ACHN (cell line): ENCODE measurements at places on chromosomes 1 and 21.

DNA sequence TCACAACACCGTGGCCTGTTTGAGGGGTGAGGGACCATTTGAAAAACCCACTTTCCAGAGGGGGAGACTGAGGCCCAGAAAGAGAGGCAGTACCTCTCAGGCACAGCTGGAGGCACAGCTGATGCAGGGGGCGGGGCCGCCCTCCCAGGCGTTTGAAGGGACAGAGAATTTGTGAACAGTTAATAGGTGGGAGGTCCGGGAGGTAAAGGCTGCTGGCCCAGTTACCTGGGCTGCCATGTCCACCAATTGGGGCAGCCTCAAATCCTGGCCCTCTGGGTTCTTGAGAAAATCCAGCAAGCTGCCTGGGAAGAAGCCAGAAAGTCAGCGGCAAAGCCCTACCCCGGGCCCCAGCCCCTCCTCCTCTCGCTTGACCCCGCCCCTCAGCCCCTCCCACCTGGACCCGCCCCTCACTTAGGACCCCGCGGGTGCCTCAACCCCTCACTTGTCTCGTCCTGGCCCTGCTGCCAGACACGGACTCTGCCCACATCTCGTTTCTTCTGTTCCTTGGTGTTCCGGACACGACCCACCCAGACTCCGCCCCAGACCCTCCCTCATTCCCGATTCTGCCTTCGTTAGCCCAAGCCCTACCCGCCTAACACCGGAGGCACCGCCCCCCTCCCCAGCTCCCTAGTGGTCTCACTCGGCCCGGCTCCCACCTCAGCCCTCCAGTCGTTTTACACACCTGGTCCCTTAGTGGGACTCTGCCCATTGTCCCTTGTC is 10.8 kb upstream of the AHDC1 start:
- DNase-seq, result no peak

- no peak for DNase-seq
Observed at GRCh38 chr1:192888574-192888973, 79.7 kb downstream of the RGS2 start.

GRCh38 chr1:202562444-202563060 is 147.7 kb downstream of the SYT2 start:
- no peak for DNase-seq

DNA sequence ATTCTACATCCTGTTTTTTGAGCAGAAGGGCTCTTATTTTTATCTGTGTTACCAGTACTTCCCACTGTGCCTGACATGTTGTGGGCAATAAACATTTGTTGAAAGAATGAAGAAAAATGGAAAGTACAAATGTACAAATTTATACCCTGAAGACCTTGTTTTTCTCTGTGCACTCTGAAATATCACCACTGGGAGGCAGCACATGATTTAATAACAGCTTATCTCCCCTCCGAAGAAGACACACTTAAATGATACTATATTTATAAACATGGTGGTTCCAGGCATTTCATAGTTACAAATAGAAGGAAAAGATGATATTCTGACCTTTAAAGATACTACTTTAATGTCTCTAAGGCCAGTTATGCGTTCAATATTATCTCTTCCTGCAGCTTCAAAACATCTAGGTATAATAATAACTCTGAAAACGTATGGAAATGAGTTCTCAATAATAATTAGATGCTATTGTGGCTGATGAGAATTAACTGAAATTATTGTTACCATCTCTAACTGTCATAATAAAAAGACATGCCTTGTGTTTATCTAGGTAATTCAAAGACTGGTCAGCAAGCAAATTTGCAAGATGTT is 12.8 kb downstream of the DYNLT5 start:
- peak; percentile 56 for DNase-seq

DNA sequence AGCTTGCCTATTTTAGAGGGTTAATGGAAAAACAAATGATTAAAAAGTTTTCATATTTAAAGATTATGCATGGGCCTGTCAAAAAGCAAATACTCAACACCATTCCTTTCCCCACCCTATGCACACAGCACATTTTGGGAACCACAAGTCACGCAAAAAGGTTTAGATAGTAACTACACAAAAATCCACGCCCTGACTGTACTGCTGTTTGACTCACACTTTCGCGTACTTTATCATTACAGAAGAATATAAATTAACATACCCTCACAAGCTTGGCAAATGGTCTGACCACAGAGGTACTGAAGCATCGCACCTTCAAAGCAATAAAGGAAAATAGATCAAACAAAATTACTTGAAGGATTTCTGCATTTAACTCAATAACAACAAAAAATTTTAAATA is 1.4 kb downstream of the ATP5PO start:
- peak; percentile 83 for DNase-seq

GRCh38 chr21:26112975-26113374 is 57.6 kb downstream of the APP start:
- no peak for DNase-seq

DNA sequence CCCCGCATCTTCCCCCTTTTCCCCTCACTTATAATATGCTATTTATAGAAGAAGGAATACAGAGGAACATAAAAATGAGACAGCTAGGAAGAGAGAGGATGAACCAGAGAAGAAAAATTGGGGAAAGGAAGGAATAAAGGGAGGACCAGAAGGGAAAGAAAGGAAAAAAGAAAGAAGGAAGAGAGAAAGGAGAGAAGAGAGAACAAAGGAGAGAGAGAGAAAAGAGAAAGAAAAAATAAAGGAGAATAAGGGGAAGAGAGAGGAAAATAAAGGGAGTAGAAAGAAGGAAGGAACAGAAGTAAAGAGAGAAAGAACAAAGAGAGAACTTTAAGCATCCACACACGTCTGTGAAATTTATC is 11.2 kb upstream of the IGSF3 start:
- DNase-seq, result no peak

GRCh38 chr1:193249187-193249586 is 62.8 kb upstream of the B3GALT2 start:
- DNase-seq, result no peak

DNA sequence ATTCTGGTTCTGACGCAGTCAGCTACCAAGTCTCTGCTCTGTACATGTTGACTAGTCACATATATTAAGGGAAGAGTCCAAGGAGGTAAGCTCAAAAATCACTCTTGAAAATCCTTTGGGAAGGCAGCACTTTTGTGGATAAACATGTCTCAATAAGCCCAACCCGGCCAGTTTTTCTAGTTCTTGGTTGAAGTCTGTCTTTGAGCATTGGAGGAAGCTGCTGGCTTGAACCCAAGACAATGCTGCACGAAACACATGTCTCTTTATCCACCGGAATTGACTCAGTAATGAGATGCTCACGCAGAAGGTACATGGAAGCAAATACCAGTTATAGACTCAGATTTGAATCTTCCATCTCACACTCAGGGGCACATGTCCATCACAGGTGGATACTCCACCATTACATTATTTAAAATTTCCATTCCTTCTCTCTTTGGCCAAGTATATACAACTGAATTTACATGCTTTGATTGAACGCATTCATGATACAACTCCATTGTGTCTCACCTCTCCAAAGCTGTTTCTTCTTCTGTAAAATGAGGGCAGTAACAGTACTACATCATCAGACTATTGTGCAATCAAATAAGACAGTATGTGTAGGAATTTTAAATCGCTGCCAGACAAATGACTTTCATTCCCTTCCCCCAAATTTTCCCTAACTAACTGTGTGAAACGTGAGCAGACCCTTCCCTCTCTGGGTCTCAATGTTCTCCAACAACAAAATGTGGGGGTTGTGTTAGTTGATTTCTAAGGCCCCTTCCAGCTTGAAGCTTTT is 9.6 kb upstream of the GUCA2A start:
- DNase-seq, result no peak

- DNase-seq, result peak; percentile 94
Observed at GRCh38 chr21:36104317-36105300, 30.3 kb upstream of the CBR3 start.

DNA sequence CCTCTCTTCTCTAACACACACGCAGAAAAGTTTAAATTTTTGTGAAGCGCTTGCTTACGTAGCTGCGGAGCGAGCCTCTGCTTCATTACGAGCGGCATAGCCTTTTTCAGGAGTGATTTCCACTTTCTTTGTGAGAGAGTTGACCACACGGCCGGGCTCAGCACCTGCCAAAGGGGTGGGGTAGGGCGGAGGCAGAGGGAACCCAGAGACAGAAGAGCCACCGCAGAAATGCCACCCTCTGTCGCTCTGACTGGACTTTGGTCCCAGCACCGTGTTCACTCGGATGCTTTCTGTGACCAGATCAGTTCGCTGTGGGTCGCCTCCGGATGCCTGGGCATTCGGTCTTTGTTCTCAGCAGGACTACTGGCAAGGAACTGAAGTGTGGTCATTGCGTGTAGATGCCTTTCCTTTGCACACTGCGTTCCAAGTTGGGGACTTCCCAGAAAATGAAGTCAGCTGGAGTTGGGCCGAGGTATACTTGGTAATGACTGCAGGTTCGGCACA is 883 bp downstream of the CHODL start:
- DNase-seq, result no peak

- DNase-seq, result no peak
Observed at GRCh38 chr1:151512326-151512725, 1.1 kb downstream of the CGN start.

- no peak for DNase-seq
Observed at GRCh38 chr1:54651608-54652007, 10.0 kb downstream of the MROH7 start.

DNA sequence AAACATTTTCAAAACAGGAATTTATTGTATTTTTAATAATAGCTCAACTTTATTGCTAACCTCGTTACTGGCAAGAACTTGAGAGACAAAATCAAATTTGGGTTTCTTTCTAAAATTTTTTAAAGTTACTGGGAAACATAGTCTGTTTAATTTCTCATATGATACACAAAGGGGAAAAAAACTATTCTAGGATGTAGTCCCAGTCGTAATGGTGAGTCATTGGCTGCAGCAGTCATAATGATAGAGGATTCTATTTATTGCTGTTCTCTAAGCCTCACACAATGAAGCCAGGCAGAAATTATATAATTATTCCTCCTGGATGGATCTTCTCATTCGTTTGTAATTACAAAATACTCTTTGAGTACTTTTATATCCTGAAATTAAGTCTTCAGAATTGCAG is 326.5 kb upstream of the SGIP1 start:
- no peak for DNase-seq

- DNase-seq, result no peak
Observed at GRCh38 chr1:117828201-117828600, 101.2 kb downstream of the GDAP2 start.

GRCh38 chr21:46457801-46458314 is 833 bp upstream of the DIP2A start:
- peak; percentile 41 for DNase-seq

DNA sequence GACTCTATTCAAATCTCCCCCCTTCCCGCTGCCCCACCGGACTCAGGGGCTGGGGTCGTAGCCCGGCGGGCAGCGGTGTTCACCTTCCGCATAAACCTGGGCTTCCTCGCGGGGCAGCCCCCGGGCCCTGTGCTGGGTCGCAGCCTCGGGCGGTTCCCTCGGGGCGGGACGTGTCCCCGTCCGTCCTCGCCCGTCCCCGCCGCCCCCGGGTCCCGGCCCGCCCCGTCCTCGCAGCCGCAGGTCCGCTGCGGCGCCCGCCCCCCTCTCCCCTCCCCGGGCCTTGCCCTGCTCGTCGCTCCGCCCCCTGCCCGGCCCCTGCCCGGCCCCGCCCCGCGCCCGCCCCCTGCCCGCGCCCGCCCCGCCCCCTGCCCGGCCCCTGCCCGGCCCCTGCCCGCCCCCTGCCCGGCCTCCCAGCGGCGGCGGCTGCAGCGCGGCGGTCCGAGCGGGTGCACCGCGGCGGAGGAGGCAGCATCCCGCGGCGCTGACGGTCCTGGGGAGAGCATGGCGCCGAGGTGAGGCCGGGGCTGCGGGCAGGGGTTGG is at the start of gene COL18A1:
COL18A1 (plus strand) TSS at position 436 of the 541 bp plus-strand sequence; CDS start at position 502, 66 bp downstream.
- peak; percentile 50 for DNase-seq

DNA sequence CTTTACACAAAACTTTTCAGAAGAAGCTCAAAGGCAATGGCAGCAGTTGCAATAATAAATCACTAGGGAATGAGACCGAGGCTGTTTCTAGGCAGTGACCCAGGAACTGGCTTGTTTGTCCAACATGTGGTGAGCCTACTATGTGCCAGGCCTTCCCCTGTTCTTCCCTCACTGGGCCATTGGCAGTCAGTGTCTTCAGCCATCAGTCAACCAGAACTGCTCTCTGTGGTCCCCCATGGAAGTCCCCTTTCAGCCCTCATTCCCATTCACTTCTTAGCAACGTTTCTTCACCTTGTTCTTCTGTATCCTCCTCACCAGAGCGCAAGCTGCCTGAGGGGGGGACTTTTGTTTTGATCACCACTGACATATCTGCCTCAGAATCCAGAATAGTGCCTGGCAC is 274.1 kb downstream of the RRAGC start:
- no peak for DNase-seq

- no peak for DNase-seq
Observed at GRCh38 chr1:14954210-14954609, 199.3 kb upstream of the TMEM51 start.

DNA sequence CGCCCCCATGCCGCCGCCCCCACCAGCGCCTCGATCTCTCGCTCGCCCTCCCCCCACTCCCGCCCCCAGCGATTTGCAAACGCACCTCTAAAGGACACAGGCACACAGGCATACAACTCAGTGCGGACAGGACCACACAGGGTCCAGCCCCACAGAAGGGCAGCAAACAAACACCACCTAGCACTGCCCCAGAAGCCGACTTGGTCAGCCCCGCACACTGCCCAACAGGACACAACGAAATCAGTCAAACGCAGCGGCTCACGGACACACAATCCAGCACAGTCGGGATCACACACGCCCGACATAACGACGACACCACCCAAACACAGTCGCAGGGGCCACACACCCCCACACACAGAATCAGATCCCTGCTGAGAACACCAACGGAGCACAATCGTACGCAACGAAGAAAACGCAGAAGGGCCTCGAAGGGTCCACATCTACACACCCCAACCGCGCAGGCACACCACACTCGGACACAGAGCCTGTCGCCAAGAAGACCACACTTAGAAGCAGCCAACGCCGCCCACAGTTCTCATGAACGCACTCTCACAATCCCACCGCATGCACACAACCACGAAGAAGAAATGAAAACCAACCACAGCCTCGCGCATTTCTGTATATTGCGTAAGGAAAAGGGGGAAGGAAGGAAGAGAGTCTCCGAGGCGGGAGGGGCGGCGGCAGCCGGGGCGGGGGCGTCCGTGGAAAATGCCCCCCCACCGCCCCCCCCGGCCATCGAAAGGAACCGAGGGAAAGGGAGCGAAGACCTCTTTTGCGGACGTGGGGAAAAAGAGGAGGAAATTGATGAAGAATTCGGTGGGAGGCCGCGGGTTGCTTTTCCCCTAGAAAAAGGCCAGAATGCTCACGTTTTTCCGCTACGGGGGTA is 481 bp downstream of the TAL1 start:
- DNase-seq, result peak; percentile 56

GRCh38 chr21:31310750-31311149 is 33.3 kb downstream of the TIAM1 start:
- DNase-seq, result no peak
